Activated T-cell treated with anti-CD3 and anti-CD28 coated beads for 24 hours (primary cell): ENCODE measurements at places on chromosomes 7 and 10.

GRCh38 chr7:17472939-17473338, 174.5 kb downstream of the AHR start:
- DNase-seq: no peak

DNA sequence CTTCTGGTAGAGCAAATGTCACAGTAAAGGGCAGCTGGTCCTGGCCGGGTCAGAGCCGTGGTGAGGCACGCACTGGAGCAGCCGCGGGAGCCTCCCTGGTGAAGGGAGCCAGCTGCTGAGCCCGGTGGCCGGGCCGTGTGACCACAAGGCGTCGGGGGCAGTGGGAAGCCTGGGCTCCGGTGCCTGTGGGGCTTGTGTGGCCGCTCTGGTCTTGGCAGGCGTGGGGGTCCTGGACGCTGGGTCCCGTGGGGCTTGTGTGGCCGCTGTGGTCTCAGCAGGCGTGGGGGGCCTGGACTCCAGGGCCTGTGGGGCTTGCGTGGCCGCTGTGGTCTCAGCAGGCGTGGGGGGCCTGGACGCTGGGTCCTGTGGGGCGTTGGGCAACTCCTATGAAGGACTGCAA, 57.2 kb downstream of the NKX6-2 start:
- DNase-seq: no peak

- DNase-seq: no peak
Observed at GRCh38 chr7:47875998-47876744, 72.1 kb downstream of the PKD1L1 start.

DNA sequence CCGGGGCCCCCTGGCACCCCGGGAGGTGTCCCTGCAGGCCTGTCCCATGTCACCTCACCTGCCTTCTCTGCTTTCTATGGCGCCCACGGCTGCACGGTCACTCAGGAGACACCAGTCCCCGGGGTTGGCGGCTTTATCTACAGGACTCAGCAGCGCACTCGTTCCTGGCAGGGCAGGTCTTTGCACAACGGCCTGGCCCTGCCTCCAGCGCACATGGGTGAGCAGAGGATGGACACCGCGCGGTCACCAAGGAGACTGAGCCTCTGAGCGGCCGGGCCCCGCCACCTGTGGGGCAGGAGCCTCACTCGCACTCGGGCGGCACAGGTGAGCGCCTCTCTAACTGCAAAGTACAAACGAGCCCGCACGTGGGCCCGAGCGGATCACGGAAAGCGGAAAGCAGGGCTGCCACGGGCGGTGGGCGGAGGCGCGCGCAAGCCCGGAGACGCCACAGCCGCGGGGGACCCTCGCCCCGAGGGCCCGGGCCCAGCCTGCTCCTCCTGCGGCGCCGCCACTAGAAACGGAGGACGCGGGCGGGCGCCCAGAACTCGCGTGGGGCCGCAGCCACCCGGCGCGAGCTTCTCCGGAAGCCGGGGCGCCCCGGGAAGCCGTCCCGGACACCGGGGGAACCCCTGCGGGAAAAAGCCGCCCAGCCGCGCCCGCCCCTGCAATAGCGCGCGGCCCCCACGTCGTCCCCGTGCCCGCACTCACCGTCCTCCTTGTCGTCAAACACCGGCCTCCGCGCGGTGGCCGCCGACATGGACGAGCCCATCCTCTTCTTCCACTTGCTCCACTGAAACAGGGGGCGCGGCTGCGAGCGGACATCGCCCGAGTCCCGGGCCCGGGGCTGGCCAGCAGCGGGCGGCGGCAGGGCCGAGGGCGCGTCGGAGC, 642 bp downstream of the STK32C start:
- no peak for DNase-seq

- DNase-seq: no peak
Observed at GRCh38 chr10:119654540-119654939, 3.4 kb downstream of the BAG3 start.

- no peak for DNase-seq
Observed at GRCh38 chr10:48923748-48924147, 15.9 kb downstream of the LRRC18 start.
